ENCODE measurements at places on chromosomes 2 and 18.

- no peak for DNase-seq
These were observed 96.8 kb downstream of the VAPA start for GRCh38 chr18:10010611-10011015.

DNA sequence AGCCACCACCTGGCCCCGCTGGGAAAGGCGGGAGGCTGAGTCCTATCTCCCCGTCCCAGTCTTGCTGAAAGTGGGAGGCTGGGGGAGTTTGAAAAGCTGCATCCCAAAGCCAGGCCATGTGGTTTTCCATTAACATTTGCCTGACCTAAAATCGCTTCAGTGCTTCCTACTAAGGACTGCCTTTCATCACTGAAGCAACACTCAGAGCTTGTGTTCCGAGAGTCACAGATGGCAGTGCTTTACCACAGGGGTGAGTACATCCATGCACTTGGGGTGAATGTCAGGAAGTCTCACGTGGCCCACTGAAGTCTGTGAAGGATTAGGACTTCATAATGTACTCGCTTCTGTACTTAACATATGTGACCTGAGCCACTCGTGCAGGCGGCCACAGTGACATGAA is 43.3 kb downstream of the PXDN start:
- no peak for DNase-seq

DNA sequence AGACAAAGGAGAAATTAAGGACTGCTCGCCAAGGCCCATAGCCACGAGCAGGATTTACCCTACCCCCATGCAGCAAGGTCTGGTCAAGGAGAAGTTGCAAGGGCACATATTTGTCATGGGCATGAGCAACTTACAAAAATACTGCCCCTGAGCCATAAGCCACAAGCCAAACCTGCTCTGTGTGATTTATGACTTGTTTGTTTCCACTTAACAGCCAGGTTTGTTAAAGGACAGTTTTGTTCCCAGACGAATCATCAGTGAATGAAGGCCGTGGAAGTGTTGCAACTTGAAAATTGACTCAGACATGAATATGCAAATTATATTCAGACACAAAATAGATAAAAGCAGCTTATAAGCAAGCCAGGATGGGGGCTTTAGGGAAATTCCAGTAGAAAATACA is 31.3 kb upstream of the EVA1A start:
- no peak for DNase-seq

DNA sequence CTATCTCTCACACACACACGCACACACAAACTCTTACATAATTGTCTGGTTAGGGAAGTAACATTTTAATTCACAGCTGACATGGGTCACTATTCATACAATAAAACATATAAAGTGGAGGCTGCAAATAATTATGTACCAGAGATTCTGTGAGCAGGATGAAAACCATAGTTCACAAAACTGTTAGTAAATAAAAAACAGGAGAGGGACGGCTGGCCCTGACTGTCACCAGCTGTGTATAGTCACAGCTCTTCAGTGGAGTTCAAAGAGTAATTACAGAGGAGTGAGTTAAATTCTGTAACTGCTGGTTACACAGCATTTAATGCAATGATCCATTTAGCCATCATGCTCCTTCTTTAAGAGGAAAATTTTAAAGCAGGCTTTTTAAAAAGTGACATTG is 76.9 kb downstream of the NRXN1 start:
- DNase-seq: no peak

DNA sequence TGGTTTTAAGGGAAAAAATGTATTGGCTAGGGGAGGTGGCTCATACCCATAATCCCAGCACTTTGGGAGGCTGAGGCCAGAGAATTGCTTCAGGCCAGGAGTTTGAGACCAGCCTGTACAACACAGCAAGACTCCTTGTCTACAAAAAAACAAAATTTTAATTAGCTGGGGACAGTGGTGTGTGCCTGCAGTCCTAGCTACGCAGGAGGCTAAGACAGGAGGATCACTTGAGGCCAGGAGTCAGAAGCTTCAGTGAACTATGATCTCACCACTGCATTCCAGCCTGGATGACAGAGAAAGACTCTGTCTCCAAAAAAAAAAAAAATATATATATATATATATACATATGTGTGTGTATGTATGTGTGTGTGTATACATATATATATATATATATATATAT is 18.5 kb downstream of the CCDC88A start:
- no peak for DNase-seq

DNA sequence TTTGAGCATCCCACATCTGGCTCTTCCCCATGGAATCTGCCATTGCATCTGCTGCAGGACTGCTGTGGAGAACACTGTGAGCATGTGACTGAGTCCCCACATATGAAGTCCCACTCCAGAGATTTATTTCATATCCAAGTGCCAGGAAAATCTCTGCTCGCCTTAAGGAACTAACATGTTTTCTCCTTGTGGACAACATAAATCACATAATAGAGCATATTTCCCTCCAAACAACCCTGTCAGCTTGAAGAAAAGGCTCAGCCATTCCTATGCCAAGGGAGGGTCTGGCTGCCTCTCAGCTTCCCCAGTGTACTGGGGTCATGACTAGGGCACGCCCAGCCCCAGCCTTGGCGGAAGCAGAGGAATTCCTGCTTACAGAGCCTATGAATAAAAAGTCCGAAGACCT is 193.7 kb downstream of the DNER start:
- no peak for DNase-seq

GRCh38 chr2:233487748-233488345 is 78.7 kb downstream of the USP40 start:
- DNase-seq: no peak

GRCh38 chr2:109459485-109459884 is 154.3 kb downstream of the SEPTIN10 start:
- no peak for DNase-seq

- no peak for DNase-seq
These were observed 323.9 kb upstream of the RND3 start for GRCh38 chr2:150811259-150811855.

GRCh38 chr2:235740821-235741220 is 247.0 kb downstream of the AGAP1 start:
- no peak for DNase-seq

Measured in NAMALWA (cell line).